ENCODE measurements at places on chromosomes 13 and 19.

DNA sequence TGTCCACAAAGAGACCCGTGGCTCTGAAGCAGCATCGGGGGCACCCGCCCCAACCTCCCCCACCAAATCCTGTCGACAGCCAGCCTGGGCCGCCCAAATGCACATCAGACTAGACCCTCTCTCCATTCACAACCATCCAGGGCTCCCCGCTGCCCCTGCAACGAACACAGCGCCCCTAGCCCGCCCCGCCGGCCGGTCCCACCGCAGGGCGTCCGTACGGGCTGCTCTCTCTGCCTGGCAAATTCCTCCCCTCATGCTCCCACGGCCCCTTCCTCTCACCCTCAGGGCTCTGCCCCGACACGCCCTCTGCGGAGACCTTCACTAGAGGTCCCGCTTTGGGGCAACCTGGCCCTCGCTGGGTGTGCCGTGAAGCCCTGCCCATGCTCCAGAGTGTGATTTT is 7.1 kb downstream of the TCF3 start:
- DNase-seq, result peak; percentile 9

GRCh38 chr13:51632591-51633362 is 48.5 kb downstream of the WDFY2 start:
- DNase-seq, result no peak

DNA sequence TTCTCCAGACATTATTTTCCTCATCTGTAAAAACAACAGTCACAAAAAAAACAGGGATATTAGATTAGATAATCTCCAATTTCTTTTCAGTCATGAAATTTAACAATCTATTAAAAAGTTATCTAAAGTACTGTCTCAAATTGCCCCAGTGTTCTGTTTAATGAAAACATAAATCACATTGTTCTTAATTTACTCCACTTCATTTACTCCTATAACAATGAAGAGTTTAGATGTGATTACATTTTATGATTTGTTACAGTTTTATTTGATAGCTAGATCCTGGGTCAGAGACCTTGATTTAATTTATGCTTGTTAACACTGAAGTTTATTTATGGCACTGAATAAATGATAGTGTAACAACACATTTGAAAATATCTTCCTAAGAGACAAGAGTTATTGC is 230.2 kb upstream of the TRPC4 start:
- DNase-seq, result no peak

GRCh38 chr13:111402441-111402840 is 82.0 kb downstream of the TEX29 start:
- no peak for DNase-seq

DNA sequence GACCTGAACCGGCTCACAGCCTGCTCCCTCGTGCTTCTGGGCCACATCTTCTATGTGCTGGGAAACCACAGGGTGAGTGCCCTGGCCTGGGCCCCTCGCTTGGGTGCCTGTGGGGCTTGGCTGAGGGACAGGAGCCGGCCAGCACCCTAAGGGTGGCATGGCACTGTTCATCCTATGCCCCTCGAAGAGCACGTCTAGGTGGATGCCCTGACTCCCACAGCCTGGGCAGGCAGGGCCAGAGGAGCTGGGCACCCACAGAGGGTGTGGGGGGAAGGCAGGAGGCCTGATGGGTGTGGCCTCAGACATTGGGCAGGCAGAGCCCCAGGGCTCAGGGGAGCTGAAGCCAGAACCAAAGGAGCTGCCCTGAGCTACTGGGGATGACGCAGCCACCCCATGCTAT is 28.7 kb downstream of the MAU2 start:
- DNase-seq, result no peak

GRCh38 chr13:20185366-20186056 is 7.2 kb downstream of the GJB2 start:
- no peak for DNase-seq

GRCh38 chr19:21321134-21321533 is 8.1 kb downstream of the ZNF708 start:
- no peak for DNase-seq

DNA sequence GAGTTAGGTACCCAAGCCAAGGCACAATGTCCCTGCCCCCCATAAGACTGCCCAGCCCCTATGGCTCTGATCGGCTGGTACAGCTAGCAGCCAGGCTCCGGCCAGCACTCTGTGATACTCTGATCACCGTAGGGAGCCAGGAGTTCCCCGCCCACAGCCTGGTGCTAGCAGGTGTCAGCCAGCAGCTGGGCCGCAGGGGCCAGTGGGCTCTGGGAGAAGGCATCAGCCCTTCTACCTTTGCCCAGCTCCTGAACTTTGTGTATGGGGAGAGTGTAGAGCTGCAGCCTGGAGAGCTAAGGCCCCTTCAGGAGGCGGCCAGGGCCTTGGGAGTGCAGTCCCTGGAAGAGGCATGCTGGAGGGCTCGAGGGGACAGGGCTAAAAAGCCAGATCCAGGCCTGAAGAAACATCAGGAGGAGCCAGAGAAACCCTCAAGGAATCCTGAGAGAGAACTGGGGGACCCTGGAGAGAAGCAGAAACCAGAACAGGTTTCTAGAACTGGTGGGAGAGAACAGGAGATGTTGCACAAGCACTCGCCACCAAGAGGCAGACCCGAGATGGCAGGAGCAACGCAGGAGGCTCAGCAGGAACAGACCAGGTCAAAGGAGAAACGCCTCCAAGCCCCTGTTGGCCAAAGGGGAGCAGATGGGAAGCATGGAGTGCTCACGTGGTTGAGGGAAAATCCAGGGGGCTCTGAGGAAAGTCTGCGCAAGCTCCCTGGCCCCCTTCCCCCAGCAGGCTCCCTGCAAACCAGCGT is 3.0 kb upstream of the KMT2B start:
- DNase-seq, result no peak

DNA sequence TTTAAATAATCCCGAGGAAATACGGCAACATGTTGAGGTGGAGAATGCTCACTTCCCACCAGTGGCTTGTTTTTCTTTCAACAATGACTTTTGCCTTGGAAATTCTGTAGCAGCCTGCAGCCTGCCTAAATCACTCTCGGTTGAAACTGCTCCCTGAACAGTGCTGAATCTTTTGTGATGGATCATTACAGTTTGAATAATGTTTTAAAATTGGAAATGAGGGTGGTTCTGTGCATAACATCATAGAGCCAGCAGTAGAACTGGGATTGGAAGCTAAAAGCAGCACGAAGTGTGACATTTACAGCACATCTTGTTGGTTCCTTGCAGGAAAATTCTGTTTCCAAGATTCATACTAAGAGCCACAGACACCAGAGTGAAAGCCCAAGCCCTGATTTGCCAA is 74.1 kb upstream of the GPR12 start:
- DNase-seq, result no peak

DNA sequence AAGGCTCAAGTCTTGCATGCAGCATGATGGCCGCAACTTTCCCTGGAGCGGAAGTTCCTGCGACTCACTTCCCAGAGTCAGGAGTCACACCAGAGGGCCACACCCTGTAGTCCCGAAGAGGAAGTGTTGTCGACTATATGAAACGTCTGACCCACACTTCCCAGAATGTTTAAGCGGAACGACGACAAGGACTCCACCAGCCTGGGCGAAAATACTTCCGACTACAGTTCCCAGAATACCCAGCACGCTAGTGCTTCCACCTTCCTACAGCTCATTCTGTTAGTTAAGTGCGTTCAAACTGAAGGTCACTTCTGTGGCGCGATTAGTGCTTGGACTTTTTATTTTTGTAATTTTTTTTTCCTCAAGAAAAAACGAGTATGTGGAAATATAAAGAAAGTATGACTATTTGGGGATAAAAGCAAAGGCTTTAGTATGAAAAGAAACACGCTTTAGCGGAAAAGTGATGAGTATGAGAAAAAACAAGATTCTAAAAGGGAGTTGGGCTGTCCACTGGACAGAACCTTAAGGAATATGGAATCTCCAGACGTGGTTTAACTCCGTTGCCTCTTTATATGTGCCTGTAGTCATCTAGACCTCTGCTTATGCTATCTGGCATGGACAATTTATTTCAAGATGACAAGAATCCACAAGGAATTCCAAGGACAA is 15.5 kb upstream of the ZNF112 start:
- DNase-seq, result no peak

DNA sequence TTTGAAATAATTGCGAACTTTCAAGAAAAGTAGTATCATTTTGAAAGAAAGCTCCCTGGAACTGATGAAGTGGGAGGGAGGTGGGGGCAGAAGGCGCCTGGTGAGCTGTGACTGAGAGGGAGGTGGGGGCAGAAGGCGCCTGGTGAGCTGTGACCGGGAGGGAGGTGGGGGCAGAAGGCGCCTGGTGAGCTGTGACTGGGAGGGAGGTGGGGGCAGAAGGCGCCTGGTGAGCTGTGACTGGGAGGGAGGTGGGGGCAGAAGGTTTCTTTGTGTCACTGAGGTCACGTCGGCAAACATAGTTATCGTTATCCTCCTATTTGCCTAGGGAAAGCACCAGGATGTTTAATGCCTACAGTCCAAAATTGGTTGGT is 24.2 kb downstream of the C2CD4C start:
- DNase-seq, result no peak

DNA sequence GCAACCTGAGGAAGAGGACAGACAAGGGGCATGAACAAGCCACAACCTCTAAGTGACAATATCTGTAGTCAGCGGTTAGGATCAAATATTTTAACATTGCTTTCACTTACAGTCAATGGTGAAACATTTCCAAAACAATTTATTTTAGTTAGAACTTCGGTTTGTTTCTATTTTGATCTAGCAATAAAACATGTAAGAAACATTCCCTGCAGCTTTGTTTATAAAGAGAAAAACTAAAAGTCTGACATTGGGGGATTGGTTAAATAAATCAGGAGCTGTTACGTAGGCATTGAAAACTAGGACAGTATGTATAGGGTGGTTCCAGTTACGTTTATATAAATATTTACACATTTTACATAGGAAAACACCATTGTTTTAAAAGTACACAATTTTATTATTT is 3.4 kb downstream of the URI1 start:
- no peak for DNase-seq

DNA sequence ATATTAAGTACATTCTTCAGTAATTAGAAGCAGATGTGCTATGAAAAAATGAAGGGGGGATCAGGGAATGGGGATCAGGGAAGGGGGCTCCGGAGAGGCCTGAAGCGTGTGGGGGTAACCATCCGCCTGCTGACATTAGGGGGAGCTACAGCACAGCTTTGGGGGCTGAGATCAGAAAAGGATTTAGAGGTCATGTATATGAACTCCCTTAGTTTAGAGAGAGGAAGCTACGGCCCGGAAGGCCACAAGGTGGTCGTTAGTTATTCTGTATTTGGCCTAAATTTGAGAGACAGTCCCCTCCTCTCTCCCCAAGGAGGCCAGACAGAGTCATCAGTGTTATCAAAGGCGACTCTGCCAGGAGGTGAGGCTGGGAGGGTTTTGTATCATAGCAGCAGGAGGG is 99.0 kb downstream of the TM9SF2 start:
- DNase-seq, result no peak

- DNase-seq, result no peak
These were observed 1.5 kb upstream of the DAND5 start for GRCh38 chr19:12967907-12968306.

GRCh38 chr19:17245535-17245984 is at the start of gene NR2F6:
Gene NR2F6, minus strand, starts transcription at chr19:17245919. Its CDS starts 699 bp downstream, at chr19:17245220.
- no peak for DNase-seq

- no peak for DNase-seq
These were observed 3.0 kb downstream of the MIER2 start for GRCh38 chr19:341386-342127.

- DNase-seq, result no peak
These were observed 11.4 kb downstream of the ARID3A start for GRCh38 chr19:937259-937694.

- no peak for DNase-seq
These were observed 705.3 kb downstream of the GPC5 start for GRCh38 chr13:92103689-92104153.

GRCh38 chr13:92260363-92260762 is 861.9 kb downstream of the GPC5 start:
- DNase-seq, result no peak

DNA sequence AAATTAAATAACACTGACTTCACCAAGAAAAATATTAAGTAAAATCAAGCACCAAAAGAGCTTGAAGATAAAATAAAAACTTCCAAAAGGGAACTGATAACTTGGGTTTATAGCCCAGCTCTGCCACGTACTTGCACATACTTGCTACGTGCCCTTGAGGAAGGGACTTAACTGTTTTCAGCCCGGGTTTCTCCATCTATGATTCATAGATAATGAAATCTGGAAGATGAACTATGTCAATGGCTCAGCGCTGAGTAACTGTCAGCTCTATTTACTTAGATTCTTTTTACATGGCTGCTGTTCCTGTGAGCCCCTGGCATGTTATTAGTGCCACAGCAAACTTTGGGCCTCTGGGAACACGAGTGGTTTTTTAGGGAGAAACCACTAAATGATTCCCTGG is 9.6 kb upstream of the ZC3H13 start:
- DNase-seq, result no peak

DNA sequence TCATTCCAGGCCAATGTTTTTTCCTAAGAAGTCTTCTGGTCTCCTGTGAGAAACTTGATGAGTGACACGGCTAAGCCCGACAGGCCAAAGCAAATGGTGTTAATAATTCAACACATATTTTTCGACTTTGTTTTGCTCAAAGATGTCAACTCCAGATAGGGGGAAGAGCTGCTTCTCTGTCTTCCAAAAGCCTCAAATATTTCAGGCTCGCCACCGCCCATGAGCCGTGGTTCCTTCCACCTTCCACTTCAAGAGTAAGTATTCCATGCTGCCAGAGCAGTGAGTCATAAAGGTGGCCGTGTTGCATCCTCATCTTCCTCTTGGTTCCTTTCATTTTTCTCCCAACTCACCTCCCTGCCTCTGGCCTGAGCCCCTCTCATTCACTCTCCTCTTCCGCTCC is 272.6 kb downstream of the EFNB2 start:
- no peak for DNase-seq

DNA sequence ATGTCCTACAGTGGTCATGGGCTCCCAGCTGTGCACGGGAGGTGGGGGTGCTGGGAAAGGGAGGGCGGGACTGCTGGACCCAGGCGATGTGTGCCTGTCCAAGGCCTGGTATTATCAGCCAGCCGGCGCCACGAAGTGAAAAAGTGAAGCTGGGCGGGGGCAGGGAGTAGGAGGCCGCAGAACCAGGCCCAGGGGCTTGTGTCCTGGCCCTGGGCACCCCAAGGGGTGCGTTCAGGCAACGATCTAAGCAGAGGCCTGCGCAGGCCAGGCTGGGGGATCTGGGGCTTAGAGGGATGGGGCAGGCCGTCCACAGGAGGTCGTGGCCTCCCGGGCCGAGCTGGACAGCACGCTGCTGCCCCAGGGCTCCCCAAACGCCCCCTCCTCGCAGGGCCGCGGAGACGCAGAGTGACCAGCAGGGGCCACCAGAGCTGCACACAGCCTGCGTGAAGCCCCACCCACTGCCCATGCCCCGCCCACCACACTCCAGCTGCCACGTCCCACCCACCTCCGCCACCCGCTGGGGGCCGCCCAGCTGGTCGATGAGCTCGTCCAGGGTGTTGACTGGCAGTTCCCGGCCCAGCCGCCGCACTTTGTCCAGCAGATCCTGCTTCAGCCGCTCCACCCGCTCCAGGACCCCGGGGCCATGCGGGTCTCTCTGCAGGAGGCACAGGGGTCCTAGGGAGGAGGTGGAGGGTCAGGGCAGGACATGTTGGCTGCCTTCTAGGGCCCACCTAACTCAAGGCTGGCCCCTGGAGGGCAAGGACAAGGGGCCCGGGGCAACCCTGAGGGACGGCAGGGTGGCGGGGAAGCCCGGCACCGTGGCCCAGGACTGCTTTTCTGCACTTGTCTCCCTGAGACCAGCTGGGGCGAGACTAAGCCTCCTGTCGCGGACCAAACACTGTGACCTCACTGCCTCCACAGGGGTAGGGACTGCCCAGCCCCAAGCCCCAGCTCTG is 9.5 kb downstream of the GPX4 start:
- peak; percentile 99 for DNase-seq

GRCh38 chr13:100291624-100292023 is 202.7 kb downstream of the PCCA start:
- DNase-seq, result no peak

- DNase-seq, result no peak
These were observed 135.5 kb downstream of the ZAR1L start for GRCh38 chr13:32179708-32180107.

All from BE2C (cell line).